Activated T-cell treated with anti-CD3 and anti-CD28 coated beads, Interleukin-2, amount 50 U/mL, for 72 hours (primary cell): ENCODE measurements at places on chromosomes 6 and 20.

GRCh38 chr20:49892817-49893216 is 22.5 kb downstream of the SPATA2 start:
- DNase-seq: no peak

- DNase-seq: no peak
Measured at GRCh38 chr6:4872841-4873240, 96.6 kb downstream of the CDYL start.

- DNase-seq: no peak
Measured at GRCh38 chr20:25223765-25224720, 23.8 kb upstream of the PYGB start.

DNA sequence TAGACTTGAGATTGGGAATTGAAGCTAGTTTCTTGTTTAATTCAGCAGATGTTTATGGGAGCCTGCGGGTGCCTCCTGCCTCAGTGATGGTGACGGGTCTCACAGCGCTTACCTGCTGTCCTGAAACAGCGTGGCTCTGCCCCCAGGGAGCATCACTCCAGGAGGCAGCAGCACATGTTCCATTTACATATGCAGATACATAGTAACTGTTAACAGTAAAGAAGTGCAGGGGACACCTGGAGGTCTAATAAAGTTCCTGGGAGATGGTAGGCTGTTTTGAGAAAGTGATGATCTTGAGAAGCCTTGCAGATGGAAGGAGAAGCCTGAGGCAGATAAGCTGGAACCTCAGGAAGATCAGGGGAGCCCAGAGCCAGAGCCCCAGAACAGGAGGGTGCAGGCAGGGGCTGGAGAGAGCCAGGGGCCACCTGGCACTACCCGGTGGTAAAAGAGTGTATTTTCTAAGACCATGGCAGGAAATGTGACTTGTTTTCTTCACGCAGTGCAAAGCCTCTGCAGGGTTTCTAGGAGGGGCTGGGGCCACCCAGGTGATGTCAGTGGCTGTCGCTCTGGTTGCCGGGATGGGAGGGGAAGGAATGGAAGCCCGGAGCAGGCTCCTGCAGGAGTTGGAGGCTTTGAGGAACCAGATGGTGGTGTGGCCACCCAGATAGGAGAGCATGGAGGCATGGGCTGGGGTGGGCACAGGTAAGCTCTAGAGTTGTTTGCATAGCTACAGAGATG is 24.2 kb upstream of the KIF25 start:
- DNase-seq: no peak

DNA sequence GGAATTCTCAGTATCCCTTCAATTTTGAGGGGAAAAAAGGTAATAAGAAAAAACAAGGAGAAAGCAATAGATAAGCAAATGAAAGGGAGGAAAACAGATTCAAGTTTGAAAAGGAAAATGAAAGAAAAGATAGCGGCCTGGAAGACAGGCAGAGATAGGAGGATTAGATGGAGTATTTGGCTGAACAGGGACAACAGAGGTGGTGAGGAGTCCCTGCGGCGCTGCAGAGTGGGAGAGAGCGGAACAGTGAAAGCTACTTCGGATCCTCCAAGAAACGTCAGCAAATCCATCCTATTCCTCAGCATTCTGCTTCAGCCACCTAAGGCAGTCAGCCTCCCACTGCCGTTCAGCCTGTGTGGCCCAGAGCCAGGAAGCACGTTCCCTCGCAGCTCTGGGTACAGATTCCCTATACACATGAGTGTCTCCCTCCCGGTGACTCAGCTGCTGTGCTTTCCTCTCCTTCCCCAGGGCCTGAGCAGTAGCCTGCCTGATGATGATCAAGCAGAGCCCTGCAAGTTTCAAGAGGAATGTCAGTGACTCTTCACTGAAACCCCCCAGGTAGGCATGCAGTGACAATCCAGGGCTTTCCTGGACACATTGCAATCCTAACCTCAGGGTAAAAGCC is 43.4 kb upstream of the CDYL start:
- DNase-seq: no peak

DNA sequence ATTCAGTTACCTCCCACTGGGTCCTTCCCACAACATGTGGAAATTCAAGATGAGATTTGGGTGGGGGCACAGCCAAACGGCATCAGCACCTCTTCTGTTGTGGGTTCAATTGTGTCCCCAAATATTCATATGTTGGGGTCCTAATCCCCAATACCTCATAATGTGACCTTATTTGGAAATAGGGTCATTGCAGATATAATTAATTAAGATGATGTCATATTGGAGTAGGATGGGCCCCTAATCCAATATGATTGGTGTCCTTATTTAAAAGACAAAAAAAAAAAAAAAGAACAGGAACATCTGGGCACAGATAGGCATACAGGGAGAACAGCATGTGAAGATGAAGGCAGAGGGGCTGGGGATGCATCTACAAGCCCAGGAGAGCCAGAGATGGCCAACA is 89.4 kb downstream of the BFSP1 start:
- DNase-seq: no peak

- DNase-seq: no peak
Measured at GRCh38 chr6:32885698-32886286, 31.8 kb downstream of the PSMB9 start.

DNA sequence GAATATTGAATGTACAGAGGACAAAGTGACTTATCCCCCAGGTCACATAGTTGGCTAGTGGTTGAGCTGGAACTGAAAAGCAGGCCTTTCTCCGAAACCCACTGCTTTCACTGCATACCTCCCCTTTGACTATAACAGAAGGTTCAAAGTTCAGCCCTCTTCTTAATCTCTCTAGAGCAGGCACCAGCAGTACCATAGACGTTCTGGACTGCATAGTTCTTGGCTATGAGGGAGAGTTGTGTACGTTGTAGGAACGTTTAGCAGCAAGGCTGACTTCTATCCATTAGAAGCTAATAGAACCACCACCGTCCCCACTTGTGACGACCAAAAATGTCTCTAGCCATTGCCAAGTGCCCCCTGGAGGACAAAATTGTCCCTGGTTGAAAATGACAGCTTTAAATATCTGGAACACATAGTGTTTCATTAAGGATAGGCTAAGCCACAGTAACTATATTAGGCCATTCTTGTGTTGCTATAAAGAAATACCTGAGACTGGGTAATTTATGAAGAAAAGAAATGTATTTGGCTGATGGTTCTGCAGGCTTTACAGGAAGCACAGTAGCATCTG is 123.8 kb upstream of the MTHFD1L start:
- no peak for DNase-seq

DNA sequence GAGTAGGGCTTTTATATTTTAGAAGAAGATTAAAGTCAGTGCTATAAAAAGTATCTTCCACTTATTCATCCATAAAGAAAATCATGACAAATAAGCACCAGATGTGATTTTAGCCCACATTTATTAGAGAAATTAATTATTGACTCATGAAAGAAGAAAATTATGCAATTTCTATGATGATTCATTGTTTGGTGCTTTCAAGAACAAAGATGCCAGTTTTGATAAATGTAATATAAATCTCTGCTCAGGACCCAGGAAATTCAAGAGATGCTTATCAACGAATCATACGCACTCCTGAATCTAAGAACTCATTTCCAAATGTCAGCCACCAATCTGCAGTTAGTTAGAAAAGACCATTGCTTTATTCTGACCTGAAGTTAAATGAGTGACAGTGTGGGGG is 211.4 kb downstream of the ARHGAP18 start:
- DNase-seq: no peak

GRCh38 chr6:14783594-14783993 is 462.3 kb upstream of the JARID2 start:
- no peak for DNase-seq

- peak; percentile 28 for DNase-seq
Measured at GRCh38 chr6:127855542-127856159, 45.2 kb downstream of the THEMIS start.

DNA sequence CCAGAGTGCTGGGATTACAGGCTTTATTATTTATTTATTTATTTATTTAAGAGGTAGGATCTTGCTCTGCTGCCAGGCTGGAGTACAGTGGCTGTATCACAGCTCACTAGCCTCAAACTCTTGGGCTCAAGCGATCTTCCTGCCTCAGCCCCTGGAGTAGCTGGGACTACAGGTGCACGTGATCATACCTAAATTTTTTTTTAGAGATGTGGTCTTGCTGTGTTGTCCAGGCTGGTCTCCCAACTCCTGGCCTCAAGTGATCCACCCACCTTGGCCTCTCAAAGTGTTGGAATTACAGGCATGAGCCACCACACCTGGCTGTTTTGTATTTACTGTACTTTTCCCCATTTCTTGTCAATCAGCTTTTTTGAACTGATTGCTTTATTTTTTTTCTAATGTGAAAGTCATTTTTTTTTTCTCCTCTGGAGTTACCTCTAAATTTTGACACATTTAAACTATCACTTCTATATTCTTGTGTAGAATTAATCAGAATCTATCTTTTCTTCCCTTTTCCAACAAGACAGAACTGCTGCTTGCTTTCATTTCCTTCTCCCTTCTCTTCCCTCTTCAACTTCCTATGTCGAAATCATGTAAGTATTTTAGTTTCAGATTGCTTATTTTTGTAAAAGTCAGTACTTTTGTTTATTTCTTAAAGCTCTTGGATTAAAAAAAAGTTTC is 12.0 kb downstream of the PANK2 start:
- DNase-seq: no peak

DNA sequence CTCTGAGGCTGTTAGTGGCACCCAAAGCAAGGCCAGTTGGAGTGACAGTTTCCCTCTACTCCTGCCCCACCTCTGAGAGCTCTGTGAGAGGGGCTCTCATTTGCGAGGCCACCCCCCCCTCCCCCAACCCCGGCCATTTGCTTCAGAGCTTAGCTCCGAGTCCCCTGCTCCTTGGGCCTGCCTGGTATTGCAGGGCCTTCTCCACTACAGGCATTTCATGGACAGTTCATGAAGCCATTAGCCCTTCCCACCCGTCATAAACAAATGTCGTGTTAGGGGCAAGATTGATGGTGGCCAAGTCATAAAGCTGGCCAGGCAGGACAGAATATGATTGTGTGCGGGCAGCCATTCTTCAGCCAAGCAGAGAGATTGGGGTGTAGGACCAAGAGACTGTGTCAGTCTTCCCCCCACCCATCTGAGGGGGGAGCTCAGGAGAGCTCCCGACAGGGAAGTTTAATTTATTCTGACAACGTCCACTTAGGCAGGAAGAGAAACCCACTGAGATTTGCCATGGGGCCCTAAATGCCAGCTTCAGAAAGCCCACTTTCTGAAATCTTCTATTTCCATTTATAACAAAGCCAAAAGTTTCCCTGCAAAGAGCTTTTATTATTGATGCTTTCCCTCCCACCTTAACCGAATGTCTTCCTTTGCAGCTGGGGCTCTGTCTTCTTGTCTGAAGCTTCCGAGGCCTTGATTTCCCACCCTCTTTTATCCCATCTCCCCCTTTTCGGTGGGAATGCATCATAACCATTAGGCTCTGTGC is 7.2 kb downstream of the FOXC1 start:
- no peak for DNase-seq

DNA sequence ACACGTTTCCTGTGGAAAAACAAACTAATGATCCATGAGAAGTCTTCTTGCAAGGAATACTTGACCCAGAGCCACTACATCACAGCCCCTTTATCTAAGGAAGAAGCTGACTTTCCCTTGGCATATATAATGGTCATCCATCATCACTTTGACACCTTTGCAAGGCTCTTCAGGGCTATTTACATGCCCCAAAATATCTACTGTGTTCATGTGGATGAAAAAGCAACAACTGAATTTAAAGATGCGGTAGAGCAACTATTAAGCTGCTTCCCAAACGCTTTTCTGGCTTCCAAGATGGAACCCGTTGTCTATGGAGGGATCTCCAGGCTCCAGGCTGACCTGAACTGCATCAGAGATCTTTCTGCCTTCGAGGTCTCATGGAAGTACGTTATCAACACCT is 35.4 kb downstream of the GCNT2 start:
- DNase-seq: no peak

GRCh38 chr6:139699335-139699734 is 324.9 kb upstream of the CITED2 start:
- DNase-seq: no peak

- no peak for DNase-seq
Measured at GRCh38 chr6:121584586-121585369, 149.3 kb downstream of the GJA1 start.

- no peak for DNase-seq
Measured at GRCh38 chr6:138426500-138427123, 22.6 kb downstream of the HEBP2 start.
